ENCODE measurements at places on chromosomes 16 and 17. TPM values are rescaled to one million over a fixed set of nuclear protein-coding genes. Genes with fewer than 3 reads are reported as not detected.

GRCh38 chr16:88367560-88367959 is 15.2 kb upstream of the ZNF469 start:
- DNase-seq: no peak

- no peak for DNase-seq
Measured at GRCh38 chr17:72850410-72851118, 241.9 kb downstream of the SLC39A11 start.

GRCh38 chr16:86476956-86477534 is 33.3 kb upstream of the FOXF1 start:
- no peak for DNase-seq

Gene PRSS22
- 23.9 TPM for total RNA-seq

Gene CORO1A
- 3.7 TPM for total RNA-seq

Gene ETV4
- total RNA-seq: 8.3 TPM

Data from Panc1 (cell line).